Keratinocyte (primary cell): ENCODE measurements at places on chromosomes 1 and 21. TPM values are rescaled to one million over a fixed set of nuclear protein-coding genes. Genes with fewer than 3 reads are reported as not detected.

DNA sequence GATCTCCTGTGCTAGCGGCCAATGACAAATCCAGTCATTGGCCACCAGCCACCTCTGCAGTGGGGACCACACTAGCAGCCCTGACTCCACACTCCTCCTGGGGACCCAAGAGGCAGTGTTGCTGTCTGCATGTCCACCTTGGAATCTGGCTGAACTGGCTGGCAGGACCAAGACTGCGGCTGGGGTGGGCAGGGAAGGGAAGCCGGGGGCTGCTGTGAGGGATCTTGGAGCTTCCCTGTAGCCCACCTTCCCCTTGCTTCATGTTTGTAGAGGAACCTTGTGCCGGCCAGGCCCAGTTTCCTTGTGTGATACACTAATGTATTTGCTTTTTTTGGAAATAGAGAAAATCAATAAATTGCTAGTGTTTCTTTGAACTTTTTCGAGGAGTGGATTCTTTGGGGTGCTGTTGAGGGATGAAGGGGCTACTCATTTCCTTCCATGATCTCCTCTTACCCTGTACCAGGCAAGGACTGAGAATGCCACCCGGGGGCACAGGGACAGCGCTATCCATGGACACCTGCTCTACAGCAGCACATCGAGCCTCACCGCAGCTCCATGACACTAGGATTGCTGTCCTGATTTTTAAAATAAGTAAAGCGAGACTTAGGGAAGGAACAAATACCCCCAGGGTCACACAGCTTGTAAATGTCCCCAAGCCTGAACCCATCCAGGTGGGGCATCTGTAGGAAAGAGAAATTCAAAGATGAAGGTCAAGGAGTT lies 44.7 kb downstream of the TNNT2 start:
- no peak for DNase-seq

DNA sequence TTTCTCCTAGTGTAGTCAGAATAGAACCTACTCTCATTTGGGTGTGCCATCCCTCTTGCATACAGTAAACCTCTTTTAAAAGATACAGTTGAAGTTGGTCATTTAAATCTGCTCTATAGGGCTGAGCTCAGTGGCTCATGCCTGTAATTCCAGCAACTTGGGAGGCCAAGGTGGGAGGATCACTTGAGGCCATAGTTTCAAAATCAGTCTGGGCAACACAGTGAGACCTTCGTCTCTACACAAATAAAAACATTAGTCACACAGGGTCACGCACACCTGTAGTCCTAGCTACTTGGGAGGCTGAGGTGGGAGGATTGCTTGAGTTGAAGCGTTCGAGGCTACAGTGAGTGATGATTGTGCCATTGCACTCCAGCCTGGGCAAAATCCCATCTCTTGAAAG lies 183.8 kb downstream of the LHX8 start:
- no peak for DNase-seq

GRCh38 chr1:41611932-41612450 lies 127.5 kb upstream of the EDN2 start:
- DNase-seq, result no peak

DNA sequence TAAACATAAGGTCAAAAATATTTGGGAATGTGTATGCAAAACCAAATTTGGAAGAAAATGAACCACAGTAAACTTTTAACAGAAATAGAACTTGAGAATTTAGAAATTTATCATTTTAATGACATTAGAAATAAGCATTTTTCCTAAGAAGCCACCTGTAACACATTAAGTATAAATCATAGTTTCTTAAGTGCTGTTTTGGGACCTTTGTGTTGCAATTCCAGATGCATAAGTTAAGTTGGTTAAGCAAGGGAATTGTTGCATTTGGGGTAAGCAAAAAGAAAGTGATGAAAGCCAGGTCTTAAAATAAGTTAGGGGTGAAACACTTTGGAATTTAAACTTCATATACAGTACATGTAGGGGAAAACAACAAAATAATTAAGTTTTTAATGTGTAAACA lies 49.8 kb downstream of the CDKN2C start:
- DNase-seq, result no peak

OR2T33 gene
- polyA plus RNA-seq, result not detected in 3 replicates

C8A gene
- polyA plus RNA-seq, result not detected in 3 replicates

GRCh38 chr1:68293609-68294366 lies 61.5 kb upstream of the WLS start:
- DNase-seq, result no peak

GRCh38 chr1:94385308-94385929 lies 32.8 kb upstream of the ABCD3 start:
- DNase-seq, result no peak

- DNase-seq, result no peak
Observed at GRCh38 chr1:208280681-208281450, 36.7 kb upstream of the PLXNA2 start.

SCAMP3 gene
- 72.1 to 97.0 TPM (median 91.3 TPM) in 3 replicates for polyA plus RNA-seq

ANGPTL1 gene
- not detected in 3 replicates for polyA plus RNA-seq

DNA sequence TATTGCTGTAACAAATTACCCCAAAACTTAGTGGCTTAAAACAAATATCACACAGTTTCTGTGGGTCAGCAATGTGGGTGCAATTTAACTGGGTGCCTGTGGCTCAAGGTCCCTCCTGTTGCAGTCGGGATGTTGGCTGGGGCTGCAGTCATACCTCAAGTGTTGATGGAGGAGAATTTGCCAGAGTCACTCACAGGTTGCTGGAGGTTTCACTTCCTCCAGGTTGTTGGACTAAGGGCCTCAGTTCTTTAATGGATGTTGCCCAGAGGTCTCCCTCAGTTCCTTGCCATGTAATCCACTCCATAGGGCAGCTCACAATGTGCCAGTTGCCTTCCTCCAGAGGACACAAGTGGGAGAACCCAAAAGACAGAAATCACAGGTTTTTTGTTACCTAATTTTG lies 2.5 kb upstream of the TAF13 start:
- DNase-seq, result no peak

FGR gene
- polyA plus RNA-seq, result 0.04 to 0.17 TPM in 2 of 3 replicates, not detected in the other

GRCh38 chr1:162335126-162335525 lies 41.5 kb downstream of the SPATA46 start:
- no peak for DNase-seq

GRCh38 chr21:45518742-45519141 lies 23.5 kb downstream of the SLC19A1 start:
- no peak for DNase-seq

- DNase-seq, result no peak
Observed at GRCh38 chr1:192831706-192832355, 23.0 kb downstream of the RGS2 start.

FLG gene
- 8.7 to 8.8 TPM (median 8.8 TPM) in 3 replicates for polyA plus RNA-seq

LHX8 gene
- polyA plus RNA-seq, result not detected in 3 replicates

GRCh38 chr1:76065270-76065669 lies 9.3 kb upstream of the ST6GALNAC3 start:
- DNase-seq, result no peak

SLAMF9 gene
- polyA plus RNA-seq, result 0.31 to 0.57 TPM (median 0.41 TPM) in 3 replicates

- no peak for DNase-seq
Observed at GRCh38 chr21:42734323-42734971, 81.0 kb downstream of the PDE9A start.

- DNase-seq, result no peak
Observed at GRCh38 chr1:21042929-21043605, 133.6 kb downstream of the EIF4G3 start.

ENAH gene
- 50.2 to 63.8 TPM (median 61.0 TPM) in 3 replicates for polyA plus RNA-seq

GJB3 gene
- 133 to 176 TPM (median 163 TPM) in 3 replicates for polyA plus RNA-seq

GRCh38 chr1:91777196-91777595 lies 108.8 kb downstream of the TGFBR3 start:
- DNase-seq, result no peak

DNA sequence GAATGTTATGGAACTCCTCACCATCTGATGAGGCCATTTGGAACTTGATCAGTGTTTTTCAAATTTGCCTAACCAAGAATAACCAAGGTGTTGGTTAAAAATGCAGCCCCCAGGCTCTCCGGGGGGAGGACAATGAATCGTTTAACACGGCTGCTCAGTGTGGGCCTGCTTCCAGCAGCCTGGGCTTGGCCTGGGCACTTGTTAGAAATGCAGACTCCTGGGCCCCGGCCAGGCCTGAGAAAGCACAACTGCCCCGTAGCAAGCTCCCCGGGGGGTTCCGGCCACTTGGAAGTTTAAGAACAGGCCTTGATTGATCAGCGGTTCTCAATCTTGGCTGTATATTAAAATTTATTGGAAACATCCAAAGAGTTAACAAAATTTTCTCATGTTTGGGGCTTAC lies 22.8 kb upstream of the C2CD2 start:
- no peak for DNase-seq

DNA sequence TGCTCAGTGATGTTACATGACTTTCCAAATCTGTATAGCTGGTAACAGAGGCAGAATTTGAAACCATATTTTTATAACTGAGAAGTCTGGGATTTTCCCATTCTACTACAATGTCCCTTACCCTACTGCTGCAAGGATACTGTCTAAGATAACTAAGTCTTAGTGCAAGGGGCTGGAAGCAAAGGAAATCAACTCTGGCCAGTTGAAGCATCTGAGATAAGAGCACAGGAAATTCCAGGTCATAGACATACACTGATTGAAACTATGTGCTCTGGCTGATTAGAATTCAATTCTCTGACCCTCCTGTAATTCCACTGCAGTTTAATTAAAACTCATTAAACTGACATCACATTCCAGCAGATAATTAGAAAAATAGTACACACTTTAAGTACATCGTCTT lies 267.7 kb upstream of the C1orf87 start:
- no peak for DNase-seq

DNA sequence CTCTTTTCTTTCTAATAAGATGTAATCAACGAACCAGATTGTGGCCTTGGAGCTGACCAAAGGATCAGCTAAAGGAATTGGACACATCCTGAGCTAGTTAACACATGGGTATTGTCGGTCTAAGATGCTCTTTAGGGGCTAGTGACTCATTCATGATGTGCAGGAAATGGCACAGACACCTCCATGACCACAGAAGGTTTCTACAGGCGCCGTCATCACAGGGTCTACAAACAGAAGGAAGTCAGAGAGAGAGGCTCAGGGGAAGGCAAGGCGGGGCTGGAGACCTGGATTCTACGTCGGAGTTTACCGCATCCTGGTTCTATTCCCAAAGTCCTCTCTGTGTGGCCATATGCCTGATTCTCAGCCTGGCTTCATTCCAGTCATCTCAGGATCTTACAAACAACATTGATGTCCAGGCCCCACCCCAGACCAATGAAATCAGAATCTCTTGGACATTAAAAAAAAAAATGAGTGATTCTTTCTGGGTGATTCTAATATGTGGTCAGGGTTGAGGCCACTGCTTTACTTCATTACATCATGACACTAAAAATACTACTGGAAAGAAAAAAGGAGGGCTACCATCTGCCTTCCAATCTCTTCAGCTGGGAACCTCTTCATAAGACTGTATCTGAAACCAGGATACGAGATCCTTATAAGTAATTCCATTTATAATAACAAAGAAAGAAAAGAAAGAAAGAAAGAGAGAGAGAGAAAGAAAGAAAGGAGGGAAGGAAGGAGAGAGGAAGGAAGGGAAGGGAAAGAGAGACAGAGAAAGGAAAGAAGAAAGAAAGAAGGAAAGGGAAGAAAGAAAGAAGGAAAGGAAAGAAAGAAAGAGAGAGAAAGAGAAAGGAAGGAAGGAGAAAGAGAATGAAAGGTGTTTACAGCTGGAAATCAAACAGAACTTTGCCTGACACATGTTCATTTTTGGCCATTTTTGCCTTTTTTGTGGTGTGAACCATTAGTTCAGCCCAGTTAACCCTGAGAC lies 11.6 kb upstream of the KCNJ15 start:
- DNase-seq, result peak; percentile 84

- no peak for DNase-seq
Observed at GRCh38 chr1:190154744-190155143, 322.9 kb downstream of the BRINP3 start.

GRCh38 chr1:68140536-68140935 lies 90.1 kb upstream of the DIRAS3 start:
- DNase-seq, result no peak

HSF2BP gene
- 6.1 to 8.7 TPM (median 6.7 TPM) in 3 replicates for polyA plus RNA-seq

DNA sequence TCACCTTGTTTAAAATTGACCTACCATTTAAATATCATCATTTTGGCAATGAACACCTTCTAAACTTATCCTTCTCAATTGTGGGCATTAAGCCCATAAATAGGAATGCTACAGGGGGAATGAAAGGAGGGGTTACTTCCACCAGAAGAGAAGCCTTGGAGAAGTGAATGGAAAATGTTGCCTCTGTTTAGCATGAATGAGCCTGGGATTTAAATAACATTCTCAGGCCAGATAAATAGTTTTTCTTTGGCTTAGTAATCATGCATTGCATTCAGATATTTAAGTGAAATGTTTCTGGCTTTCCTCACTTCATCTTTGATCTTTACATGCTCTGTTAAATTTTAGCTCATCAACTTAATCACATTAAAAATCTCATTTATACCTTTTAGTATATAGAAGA lies 284.3 kb upstream of the FMN2 start:
- no peak for DNase-seq

- DNase-seq, result no peak
Observed at GRCh38 chr1:39529901-39530535, 38.6 kb downstream of the BMP8A start.

DNA sequence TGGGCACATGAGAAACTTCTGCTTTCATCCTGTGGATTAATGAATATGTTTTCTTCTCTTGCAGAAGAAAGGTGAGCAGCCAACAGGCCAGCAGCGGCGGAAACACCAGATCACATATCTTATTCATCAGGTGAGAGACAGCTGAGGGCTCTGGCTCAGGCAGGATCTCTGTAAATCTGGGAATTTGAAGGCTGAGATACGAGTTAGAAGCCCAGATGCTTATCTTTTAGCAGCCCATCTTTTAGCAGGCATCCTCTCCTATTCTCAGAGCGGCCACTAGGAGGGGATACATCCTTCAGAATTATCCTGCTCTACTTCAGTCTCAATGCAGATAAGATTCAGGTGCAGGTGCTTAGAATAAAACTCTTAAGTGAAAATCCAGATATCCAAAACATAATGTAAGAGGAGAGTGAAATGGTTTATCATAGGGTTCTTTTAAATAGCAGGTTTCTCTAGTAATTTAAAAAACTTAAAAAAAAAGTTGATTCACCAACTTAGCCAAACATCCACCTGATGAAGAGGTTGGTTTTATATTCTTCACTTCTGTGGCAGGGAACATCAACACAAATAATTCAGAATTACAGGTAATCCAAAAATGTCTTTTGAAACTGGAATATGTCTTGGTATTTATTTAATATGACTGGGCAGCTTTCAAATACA lies 19.3 kb downstream of the SH2D2A start:
- DNase-seq, result no peak

GRCh38 chr1:161013488-161014230 lies 7.3 kb downstream of the F11R start:
- peak; percentile 48 for DNase-seq

- DNase-seq, result no peak
Observed at GRCh38 chr1:215055281-215055935, 27.1 kb upstream of the KCNK2 start.

GRCh38 chr1:117433943-117434342 lies 66.7 kb downstream of the MAN1A2 start:
- DNase-seq, result no peak
